ENCODE measurements at places on chromosomes 1 and 21.

- peaks cover 19% of the 10 kb centered on the region for H3K4me1 ChIP-seq
- H3K27me3 ChIP-seq, result peaks cover 20% of the 10 kb centered on the region
- no peaks in the 10 kb centered on the region for H3K36me3 ChIP-seq
- H3K27ac ChIP-seq, result peak overlapping the region; percentile 36
- no peak overlapping the region for H3K4me3 ChIP-seq
Measured at GRCh38 chr1:40824591-40825434, 37.4 kb downstream of the CITED4 start.

DNA sequence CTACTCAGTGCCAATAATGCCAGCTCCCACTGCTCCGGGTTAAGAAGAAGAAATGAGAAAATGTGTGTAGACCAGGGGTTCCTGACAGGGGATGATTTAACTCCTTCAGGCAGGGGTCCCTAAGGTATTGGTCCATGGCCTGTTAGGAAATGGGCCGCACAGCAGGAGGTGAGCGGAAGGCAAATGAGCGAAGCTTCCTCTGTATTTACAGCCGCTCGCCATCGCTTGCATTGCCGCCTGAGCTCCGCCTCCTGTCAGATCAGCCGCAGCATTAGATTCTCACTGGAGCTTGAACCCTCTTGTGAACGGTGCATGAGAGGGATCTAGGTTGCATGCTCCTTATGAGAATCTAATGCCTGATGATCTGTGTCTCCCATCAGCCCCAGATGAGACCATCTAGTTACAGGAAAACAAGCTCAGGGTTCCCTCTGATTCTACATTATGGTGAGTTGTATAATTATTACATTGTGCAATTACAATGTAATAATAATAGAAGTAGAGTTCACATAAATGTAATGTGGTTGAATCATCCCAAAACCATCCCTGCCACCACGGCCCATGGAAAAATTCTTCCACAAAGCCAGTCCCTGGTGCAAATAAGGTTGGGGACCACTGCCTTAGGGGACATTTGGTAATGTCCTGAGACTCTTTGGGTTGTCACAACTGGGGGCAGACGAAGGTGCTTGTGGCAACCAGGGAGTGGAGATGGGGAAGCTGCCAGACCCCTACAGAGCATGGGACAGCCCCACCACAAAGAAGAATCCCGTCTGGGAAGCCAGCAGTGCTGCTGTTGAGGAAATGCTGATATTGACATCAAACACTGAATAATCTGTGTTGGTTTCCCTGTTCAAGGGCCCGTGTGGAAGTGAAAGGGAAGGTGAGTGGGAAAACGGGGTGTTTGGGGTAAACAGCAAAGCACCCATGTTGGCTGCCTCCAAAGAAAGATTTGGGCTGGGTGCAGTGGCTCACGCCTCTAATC, 60.8 kb downstream of the DHRS3 start:
- DNase-seq, result no peak
- peak overlapping the region; percentile 11 for H3K4me3 ChIP-seq
- peaks cover 35% of the 10 kb centered on the region for H3K4me1 ChIP-seq
- H3K36me3 ChIP-seq, result peaks cover 2% of the 10 kb centered on the region
- peak overlapping the region; percentile 82 for H3K27ac ChIP-seq

GRCh38 chr1:26743426-26744059, 44.2 kb upstream of the PIGV start:
- peaks cover 66% of the 10 kb centered on the region for H3K36me3 ChIP-seq
- DNase-seq, result no peak
- H3K27me3 ChIP-seq, result peaks cover 1% of the 10 kb centered on the region
- peak overlapping the region; percentile 63 for H3K4me3 ChIP-seq
- H3K27ac ChIP-seq, result peak overlapping the region; percentile 85
- peaks cover 69% of the 10 kb centered on the region for H3K4me1 ChIP-seq

GRCh38 chr1:150164779-150165178, 15.1 kb downstream of the PLEKHO1 start:
- peaks cover 14% of the 10 kb centered on the region for H3K36me3 ChIP-seq
- H3K27ac ChIP-seq, result peak overlapping the region; percentile 29
- no peak overlapping the region for H3K4me3 ChIP-seq
- peaks cover 63% of the 10 kb centered on the region for H3K4me1 ChIP-seq

DNA sequence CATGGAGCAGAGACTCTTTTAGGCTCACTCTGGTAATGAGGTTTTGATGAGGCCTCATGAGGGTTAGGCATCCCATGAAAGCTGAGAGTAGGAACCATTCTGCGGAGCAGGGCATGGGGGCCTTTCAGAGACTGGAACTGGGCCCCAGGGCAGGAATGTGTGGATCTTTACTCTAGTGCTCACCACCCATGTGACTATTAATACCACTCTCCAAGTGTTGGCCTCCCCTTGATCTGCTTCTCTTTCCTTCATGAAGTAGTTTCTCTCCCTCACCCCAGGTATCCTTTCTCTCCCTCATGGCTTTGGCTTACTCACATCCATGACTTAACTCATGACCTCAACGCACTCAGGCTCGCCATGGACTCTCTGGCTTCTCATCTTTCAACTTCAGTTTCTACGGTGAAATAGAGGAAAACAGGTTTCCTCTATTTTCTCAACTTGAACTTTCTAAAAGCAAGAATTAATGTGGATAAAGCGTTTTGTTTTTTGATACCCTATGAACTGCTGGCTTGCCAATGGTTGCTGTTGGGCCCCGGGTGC, 50.5 kb upstream of the GADD45A start:
- peaks cover 2% of the 10 kb centered on the region for H3K27me3 ChIP-seq
- no peak overlapping the region for H3K27ac ChIP-seq
- no peak overlapping the region for H3K4me3 ChIP-seq
- no peaks in the 10 kb centered on the region for H3K36me3 ChIP-seq

- H3K4me3 ChIP-seq, result no peak overlapping the region
- DNase-seq, result peak; percentile 11
- no peaks in the 10 kb centered on the region for H3K27me3 ChIP-seq
- H3K27ac ChIP-seq, result no peak overlapping the region
Measured at GRCh38 chr1:108512239-108513043, 47.5 kb upstream of the EEIG2 start.

- no peak within 1 kb of the TSS for H3K27ac ChIP-seq
- no peak for DNase-seq
- H3K4me1 ChIP-seq, result no peaks in the 10 kb centered on the region
Measured at GRCh38 chr1:39491146-39491921, at the start of gene BMP8A. Gene BMP8A, plus strand, starts transcription at chr1:39491636. Its CDS starts 356 bp downstream, at chr1:39491992.

DNA sequence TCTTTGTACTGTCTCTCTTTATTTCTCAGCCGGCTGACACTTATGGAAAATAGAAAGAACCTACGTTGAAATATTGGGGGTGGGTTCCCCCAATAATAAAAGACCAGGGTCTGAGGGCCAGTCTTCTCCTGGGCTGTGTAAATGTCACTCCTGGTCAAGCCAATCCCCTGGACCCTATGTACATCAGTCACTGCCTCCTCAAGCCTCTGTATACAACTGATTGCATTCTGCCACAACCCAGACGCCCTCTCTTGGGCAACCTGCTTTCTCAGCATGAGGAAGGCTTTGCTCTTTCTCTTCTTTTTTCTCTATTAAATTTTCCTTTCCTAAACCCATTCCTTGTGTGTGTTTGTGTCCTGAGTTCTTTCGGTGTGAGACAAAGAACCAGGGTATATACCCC, 84.1 kb upstream of the SERBP1 start:
- no peak for DNase-seq
- no peak overlapping the region for H3K4me3 ChIP-seq
- H3K4me1 ChIP-seq, result no peaks in the 10 kb centered on the region
- H3K27ac ChIP-seq, result no peak overlapping the region
- H3K27me3 ChIP-seq, result peaks cover 11% of the 10 kb centered on the region

- H3K36me3 ChIP-seq, result no peaks in the 10 kb centered on the region
- H3K27me3 ChIP-seq, result peaks cover 14% of the 10 kb centered on the region
- no peak overlapping the region for H3K4me3 ChIP-seq
- DNase-seq, result no peak
- H3K4me1 ChIP-seq, result no peaks in the 10 kb centered on the region
Measured at GRCh38 chr1:116314305-116314919, 58.6 kb upstream of the ATP1A1 start.

- H3K27ac ChIP-seq, result no peak overlapping the region
- peak; percentile 5 for DNase-seq
- no peak overlapping the region for H3K4me3 ChIP-seq
- H3K36me3 ChIP-seq, result no peaks in the 10 kb centered on the region
Measured at GRCh38 chr1:76881762-76882161, 14.5 kb downstream of the ST6GALNAC5 start.

DNA sequence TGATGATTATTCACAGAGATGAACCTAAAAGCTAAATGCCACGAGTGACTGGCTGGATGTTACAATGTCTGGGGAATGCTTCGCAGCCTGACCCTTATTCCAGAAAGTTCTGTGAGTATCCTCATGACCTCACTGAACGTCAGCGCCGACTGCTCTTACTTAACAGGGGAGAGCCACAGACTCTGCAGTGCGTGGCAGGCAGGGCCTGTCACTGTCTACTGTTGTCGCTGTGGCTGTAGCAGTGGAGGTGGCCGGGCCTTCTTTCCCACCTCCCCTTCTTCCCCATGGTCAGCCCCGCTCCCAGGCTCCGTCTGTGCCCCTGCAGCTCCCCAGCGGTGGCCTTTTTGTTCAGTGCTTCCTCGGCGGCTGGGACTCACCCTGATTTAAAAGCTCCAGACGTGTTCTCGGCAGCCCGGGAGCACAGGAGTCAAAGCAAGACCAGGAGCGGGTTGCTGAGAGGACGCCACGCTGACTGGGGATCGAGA, 52.2 kb upstream of the TARBP1 start:
- H3K4me3 ChIP-seq, result peak overlapping the region; percentile 30
- H3K36me3 ChIP-seq, result no peaks in the 10 kb centered on the region
- peaks cover 49% of the 10 kb centered on the region for H3K4me1 ChIP-seq
- H3K27ac ChIP-seq, result peak overlapping the region; percentile 68
- DNase-seq, result no peak

GRCh38 chr1:203791498-203791897, 3.9 kb upstream of the ZBED6 start:
- no peak for DNase-seq
- no peak overlapping the region for H3K27ac ChIP-seq
- no peak overlapping the region for H3K4me3 ChIP-seq
- peaks cover 7% of the 10 kb centered on the region for H3K4me1 ChIP-seq
- peaks cover 6% of the 10 kb centered on the region for H3K36me3 ChIP-seq

DNA sequence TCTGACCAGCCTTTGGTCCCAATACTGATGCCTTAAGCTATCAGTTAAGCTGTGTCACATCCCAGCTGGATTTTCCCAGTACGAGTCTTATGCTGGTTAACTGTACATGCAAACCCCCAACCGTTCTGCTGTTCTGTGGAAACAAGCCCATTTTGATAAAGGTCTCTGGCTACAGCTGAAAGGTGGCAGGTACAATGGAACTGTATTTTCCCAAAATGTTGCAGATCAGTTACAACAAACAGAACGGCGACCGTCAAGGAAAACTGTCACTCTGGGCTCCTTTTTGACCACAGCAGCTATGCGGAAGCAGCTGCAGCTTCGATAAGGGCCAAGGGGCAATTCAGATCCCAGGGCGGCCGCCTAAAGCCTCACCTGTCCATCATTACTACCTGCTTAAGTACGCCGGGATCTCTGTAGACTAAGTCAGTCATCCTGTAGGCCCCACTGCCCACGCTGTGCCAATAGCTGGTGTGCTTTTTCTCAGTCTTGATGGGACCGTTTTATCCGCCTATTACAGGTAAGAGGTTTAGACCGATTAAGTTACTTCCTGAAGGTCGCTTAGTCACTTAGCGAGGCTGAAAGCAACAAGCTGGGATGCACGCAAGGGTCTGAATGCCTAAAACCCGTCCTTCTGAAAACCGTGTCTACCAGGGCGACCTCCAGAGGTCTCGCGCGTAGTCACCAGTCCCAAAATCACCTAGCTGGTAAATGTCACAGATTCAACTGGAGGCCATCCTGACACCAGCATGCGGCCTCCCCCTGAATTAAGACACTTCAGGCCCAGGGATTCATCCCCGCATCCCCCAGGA, 11.1 kb upstream of the RAB42 start:
- peak overlapping the region; percentile 92 for H3K4me3 ChIP-seq
- peak overlapping the region; percentile 91 for H3K27ac ChIP-seq
- H3K27me3 ChIP-seq, result peaks cover 12% of the 10 kb centered on the region

DNA sequence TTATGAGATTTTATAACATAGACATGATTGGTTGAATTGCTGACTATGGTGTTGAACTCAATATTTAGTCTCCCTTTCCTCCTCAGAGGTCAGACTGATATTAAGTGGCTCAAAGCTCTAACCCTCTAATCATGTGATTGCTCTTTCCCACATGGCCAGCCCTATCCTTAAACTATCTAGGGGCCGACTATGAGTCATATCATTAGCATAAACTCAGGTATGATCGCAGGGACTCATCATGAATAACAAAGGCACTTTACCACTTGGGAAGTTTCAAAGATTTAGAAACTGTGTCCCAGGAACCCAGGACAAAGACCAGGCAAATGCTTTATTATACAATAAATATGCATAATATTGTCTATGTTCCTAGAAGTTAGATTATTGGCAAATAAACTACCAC, 894.6 kb upstream of the NEGR1 start:
- H3K36me3 ChIP-seq, result no peaks in the 10 kb centered on the region
- no peak overlapping the region for H3K4me3 ChIP-seq
- H3K4me1 ChIP-seq, result no peaks in the 10 kb centered on the region
- no peak for DNase-seq
- no peak overlapping the region for H3K27ac ChIP-seq

- no peaks in the 10 kb centered on the region for H3K4me1 ChIP-seq
- no peak for DNase-seq
- H3K27me3 ChIP-seq, result no peaks in the 10 kb centered on the region
- peaks cover 4% of the 10 kb centered on the region for H3K36me3 ChIP-seq
Measured at GRCh38 chr1:13584876-13585611, 1.4 kb downstream of the PDPN start.

GRCh38 chr1:19398309-19398760, 86.2 kb downstream of the SLC66A1 start:
- peaks cover 47% of the 10 kb centered on the region for H3K36me3 ChIP-seq
- peak; percentile 97 for DNase-seq
- peaks cover 89% of the 10 kb centered on the region for H3K4me1 ChIP-seq
- H3K4me3 ChIP-seq, result peak overlapping the region; percentile 66
- H3K27me3 ChIP-seq, result peaks cover 7% of the 10 kb centered on the region

- H3K4me1 ChIP-seq, result no peaks in the 10 kb centered on the region
- no peaks in the 10 kb centered on the region for H3K36me3 ChIP-seq
- peaks cover 15% of the 10 kb centered on the region for H3K27me3 ChIP-seq
- H3K27ac ChIP-seq, result no peak overlapping the region
- H3K4me3 ChIP-seq, result no peak overlapping the region
Measured at GRCh38 chr1:229990326-229990725, 76.7 kb upstream of the GALNT2 start.

- no peaks in the 10 kb centered on the region for H3K27me3 ChIP-seq
- H3K4me3 ChIP-seq, result no peak overlapping the region
- no peaks in the 10 kb centered on the region for H3K36me3 ChIP-seq
- no peak overlapping the region for H3K27ac ChIP-seq
Measured at GRCh38 chr21:23162198-23162946, 2164.2 kb downstream of the NCAM2 start.

DNA sequence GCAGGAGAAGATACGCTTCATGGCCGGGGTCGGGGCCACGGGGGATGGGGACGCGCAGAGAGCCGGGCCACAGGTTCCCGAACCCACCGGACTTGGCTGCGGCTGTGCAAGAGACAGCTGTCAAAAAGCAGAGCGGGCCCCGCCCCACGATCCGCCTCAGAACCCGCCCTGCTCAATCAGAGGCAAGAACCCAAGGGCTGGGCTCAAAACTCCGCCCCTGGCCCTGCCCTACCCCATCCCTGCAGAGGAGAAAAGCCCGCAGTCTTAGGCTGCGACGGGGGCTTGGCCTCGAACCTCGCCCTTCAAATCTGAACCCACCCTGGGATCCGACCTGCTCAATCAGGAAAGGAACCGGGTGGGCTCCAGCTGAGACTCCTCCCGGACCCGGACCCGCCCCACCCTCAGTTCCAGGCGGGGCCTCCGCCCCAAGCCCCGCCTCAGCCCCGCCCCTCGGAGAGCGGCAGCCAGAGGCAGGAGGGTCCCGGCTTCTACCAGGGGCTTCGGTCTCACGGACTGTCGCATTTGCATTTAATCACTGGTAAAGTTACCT, at the start of gene ANKRD35:
Gene ANKRD35 (minus strand): TSS at position 129 of the 550 bp plus-strand sequence. CDS start 108 bp downstream, at position 21.
- no peak within 1 kb of the TSS for H3K27ac ChIP-seq
- no peaks in the 10 kb centered on the region for H3K27me3 ChIP-seq
- no peaks in the 10 kb centered on the region for H3K36me3 ChIP-seq
- H3K4me3 ChIP-seq, result peak within 1 kb of the TSS; percentile 88

All from HFFc6 (cell line).